A549 (cell line): ENCODE measurements at places on chromosomes 7 and 10.

DNA sequence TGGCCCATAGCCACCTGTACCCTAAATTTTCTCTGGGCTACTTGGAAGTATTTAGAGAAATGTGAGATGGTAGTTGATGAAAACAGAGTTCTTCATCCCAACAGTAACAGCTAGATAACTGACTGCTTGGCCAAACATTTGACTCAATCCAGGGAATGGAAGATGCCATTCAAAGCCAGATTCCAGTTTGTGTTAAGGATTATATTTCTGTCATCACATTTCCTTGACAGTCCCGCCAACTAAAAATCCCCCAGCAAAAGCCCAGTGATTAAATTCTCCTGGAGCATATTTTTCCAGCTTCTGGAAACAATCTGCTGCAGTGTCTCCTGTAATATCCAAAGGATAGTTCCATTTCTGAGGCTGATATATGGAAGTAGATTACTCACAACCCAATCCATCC, 45.4 kb upstream of the PTN start:
- no peak for DNase-seq

GRCh38 chr7:130641497-130641896, 27.1 kb downstream of the COPG2 start:
- DNase-seq, result no peak

DNA sequence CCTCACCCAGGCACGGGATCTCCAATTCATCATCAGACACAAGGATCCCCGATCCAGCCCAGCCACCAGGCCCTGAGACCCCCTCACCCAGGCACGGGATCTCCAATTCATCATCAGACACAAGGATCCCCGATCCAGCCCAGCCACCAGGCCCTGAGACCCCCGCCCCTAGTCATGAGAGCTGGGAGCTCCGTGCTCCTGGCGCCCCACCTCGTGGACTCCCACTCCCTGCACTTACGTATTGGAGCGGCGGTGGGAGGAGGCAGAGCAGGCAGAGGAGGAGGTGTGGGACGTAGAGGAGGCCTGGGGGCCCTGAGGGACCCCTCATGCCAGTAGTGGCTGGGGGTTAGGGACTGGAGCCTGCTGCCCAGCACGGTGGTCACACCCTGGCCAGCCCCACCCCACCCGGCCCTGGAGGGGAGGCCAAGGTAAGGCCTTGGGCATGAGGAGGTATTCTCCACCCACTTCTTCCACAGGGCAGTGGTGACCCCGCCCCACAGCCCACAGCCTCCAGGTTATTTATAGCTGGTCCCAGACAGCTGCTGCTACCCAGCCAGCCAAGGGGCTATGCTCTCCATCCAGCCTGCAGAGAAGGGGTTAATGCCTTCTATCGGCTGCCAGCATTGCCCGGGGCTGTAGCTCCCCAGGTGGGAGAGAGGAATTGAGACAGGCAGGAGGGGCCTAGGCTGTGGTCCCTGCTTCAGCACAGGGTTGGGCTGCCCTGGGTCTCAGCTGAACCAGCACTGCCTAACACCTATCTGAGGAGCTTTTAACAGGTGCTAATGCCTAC, 17.6 kb upstream of the CRHR2 start:
- DNase-seq, result no peak

- DNase-seq, result no peak
Observed at GRCh38 chr7:19368491-19368925, 223.3 kb upstream of the FERD3L start.

DNA sequence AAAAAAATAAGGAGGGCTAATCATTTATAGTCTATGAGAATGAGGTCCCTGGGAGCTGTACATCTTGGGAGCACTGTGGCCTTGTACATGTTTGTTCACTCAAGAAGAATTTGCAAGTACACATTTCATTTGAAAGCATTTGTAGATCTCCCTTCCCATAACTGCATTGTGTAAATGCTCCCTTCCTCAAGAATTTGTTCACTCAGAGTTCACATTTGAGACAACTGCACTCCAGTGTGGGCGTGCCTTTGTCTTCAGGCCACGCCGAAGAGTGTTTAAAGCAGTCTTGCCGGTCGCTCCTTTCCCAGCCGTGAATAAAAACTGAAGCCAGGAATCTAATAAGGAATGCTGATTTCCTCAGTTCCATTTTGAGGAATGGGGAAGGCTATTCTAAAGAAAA, 291.1 kb upstream of the LYZL1 start:
- no peak for DNase-seq

DNA sequence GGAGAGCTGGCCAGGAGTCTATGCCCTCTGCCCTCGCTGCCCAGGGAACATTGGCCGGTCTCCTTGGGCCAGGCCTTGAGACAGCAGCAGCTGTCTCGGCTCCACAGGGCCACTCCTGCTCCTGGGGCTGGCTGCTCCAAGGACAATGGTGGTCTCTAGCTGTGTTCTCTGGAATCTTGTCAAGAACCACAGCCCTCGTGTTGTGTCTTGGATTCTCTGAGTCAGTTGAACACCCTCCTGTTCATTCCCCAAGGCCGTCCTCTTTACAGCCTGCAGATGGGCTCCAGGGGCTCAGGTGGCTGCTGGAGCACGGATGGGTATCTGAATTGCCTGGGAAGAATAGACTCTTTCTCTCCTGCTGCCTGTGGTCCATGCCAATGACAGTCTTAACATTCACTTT, 511.1 kb downstream of the GLRX3 start:
- no peak for DNase-seq

- DNase-seq, result peak; percentile 56
Observed at GRCh38 chr10:118594392-118595063, 920 bp downstream of the PRLHR start.

GRCh38 chr10:86058964-86059363, 307.6 kb downstream of the GRID1 start:
- DNase-seq, result no peak

DNA sequence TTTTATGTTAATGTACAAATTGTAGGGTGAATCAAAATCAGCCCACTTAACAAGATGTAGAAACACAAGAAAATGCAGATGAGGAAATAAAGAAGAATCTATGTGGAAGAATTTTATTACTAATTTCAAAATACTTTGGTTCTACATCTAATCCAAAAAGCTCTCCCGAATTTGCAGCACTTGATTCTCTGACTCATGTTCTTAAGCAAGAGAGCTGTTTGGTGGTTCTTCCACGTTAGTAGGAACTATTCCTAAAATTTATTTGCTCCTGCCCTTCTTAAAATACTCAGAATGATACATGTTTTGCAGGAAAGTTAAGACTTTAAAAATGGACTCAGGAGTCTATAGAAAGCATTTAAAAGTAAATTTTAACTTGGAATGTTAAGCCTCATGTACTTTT, 91.8 kb downstream of the ZMYND11 start:
- DNase-seq, result no peak

- no peak for DNase-seq
Observed at GRCh38 chr10:117519879-117520278, 22.7 kb upstream of the EMX2 start.

- DNase-seq, result no peak
Observed at GRCh38 chr7:73773700-73774517, 3.8 kb upstream of the CLDN3 start.

- DNase-seq, result no peak
Observed at GRCh38 chr10:68423522-68423921, 16.4 kb upstream of the RUFY2 start.

- no peak for DNase-seq
Observed at GRCh38 chr7:46569133-46569465, 648.0 kb upstream of the IGFBP3 start.

- DNase-seq, result no peak
Observed at GRCh38 chr7:6554848-6555247, 3.6 kb upstream of the GRID2IP start.

DNA sequence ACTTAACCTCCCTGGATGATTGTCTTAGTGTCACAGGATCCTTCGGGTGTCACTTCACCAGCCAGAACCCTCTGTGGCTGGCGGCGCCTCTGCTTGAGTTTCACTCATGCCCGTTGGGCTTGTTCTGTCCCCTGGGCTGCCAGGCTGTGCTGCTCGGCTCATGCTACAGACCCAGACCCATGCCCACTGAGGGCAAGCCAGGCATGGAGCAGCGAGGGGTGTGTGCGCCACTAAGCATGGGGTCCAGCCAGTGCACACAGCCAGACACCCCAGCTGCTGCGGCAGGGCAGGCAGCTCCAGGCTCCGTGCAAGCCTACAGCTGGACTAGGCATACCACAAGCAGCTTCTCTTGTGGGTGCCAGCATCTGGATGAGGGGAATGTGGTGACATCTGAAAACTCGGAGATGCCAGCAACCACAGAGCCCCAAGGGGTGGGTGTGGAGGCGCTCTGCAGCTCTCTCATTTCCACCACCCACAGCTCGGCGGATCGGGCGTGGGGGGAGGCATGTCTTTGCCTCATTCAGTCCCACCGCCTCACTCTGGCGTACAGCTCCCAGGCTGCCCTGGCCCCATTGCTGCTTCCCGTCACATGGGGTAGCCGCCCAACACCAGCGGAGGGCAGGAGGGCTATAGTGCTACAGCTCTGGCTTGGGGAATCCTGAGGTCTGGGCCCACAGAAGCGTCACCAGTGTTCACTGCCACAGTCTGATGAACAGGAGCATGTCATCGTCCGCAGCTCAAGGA, 269.6 kb upstream of the LRGUK start:
- DNase-seq, result no peak

GRCh38 chr10:113663142-113663541, 699 bp downstream of the NRAP start:
- peak; percentile 20 for DNase-seq

- no peak for DNase-seq
Observed at GRCh38 chr10:121592155-121592890, 5.9 kb downstream of the FGFR2 start.

- peak; percentile 6 for DNase-seq
Observed at GRCh38 chr7:24478137-24478655, 95.1 kb upstream of the PALS2 start.

GRCh38 chr7:30923774-30924413, 12.2 kb downstream of the AQP1 start:
- DNase-seq, result no peak

DNA sequence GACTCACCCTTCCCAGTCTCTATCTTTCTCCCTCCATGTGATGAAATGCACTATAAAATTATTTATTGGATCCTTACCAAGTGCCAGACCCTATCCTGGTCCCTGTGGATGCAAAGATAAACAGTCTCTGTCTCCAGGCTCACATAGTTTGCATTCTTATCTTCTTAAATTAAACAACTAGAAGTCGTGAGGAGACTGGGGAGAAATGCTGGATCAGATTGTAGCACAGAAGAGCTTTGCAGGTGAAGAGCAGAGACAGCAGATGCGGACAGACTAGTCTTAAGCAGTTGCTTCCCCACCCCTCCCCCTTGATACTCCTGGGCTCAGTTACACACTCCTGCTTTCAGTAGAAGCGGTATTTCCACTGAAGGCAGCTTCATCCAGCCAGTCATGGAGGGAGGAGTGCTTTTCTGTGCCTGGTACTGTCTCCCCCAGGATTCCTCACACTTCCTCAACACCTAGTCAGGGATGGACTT, 20.8 kb upstream of the CDK1 start:
- DNase-seq, result no peak

- DNase-seq, result no peak
Observed at GRCh38 chr10:70074165-70074564, 21.5 kb downstream of the MACROH2A2 start.

DNA sequence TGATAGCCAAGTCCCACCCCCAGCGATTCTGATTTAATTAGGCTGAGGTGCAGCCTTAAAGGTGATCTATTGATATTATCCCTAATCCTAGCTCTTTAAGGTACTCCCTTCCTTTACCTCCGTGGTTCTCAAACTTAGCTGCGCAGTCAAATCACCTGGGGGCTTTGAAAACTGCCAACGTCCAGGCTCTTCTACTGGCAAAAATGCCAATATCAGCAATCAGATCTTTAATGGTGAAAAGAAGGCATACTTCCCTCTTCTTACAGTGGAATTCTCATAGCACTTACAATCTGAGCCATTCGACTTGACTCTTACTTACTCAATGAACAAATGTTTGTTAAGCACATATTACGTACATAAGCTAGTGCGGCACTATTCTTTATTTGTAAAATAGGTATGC, 704 bp upstream of the SLC35B4 start:
- no peak for DNase-seq

DNA sequence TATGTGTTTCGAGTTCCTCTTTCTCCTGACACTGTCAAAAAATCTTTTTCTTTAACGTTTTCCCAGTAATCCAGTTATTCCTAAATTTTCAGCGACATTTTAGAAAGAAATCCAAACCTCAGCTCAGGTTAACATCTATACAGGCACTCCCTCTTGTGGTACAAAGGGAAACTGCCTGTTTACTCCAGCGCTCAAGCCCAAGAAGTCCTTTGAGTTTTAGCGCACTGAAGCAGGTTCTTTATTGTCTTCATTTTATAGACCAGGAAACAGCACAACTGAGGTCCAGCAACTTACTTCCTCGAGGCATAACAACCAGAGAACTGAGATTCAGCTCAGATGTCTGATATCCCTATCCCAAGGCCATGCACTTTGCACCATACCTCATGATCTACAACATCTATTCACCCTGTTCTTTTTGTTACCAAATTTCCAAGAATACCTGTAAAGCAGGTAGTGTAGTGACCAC, 287.2 kb upstream of the MKLN1 start:
- DNase-seq, result peak; percentile 58

GRCh38 chr7:23470330-23471105, at the start of gene IGF2BP3:
Gene IGF2BP3 (minus strand): TSS chr7:23470491. CDS start chr7:23470110, 381 bp downstream.
- peak; percentile 98 for DNase-seq

DNA sequence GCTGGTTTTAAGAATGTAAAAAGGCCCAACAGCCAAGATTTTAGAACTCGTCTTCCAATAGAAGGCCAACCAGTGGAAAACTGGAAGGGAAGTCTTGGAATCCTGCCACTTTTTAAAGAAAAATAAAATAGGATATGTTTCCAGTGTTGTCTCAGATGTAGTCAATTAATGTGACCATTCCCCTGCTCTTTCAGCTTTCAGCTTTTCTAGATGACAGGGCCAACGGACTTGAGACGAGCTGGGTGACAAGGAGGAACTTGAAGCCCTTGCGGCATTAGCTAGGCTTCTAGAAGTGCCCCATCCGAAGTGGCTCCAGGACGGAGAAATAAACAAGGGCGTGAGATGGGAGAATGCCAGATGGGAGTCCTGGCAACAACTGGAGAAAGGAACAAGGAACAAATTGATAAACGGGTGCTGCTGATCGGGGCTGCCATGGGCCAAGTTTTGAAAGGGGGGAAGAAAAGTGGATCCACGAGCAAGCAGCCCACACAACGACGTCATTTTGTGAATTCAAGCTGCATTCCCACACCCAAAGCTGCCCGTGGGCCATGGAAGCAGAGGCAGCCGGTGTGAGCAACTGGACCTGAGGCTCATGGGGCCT, 42.3 kb downstream of the CTBP2 start:
- no peak for DNase-seq

DNA sequence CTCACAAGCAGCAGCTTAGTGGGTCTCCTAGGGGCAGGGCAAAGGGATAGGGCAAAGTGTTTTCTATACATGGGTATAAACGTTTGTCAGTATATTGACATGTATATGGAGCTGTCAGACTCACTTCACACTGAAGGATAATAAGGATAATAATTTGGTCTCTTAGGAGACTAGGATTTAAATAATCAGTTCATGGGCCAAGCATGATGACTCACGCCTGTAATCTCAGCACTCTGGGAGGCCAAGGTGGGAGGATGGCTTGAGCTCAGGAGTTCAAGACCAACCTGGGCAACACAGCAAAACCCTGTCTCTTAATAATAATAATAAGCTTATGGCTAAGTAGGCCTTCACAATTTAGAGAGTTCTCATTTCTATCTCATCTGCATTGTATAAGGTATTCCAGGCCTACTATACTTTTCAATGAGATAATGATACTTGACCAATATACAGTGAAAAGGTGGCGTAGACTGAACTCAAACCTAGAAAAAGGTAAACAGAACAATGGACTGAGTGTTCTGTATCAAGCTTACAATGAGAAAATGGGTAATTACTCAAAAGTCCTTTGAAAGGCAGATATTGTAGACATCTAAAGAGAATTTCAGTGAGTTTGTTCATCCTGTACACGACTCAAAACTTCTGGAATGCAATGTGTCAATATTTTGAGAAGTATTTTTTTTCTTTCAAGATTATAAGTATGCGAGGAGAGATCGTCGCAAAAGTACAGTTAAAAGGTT, 7.0 kb downstream of the GSAP start:
- DNase-seq, result no peak
